ENCODE measurements at places on chromosomes 2 and 18. TPM values are rescaled to one million over a fixed set of nuclear protein-coding genes. Genes with fewer than 3 reads are reported as not detected.

CRACDL gene
- 1.2 TPM for polyA plus RNA-seq

FOSL2 gene
- 14.1 TPM for polyA plus RNA-seq

GRCh38 chr18:5746844-5747243, 148.5 kb downstream of the TMEM200C start:
- H3K27me3 ChIP-seq = no peaks in the 10 kb centered on the region
- H3K36me3 ChIP-seq = no peaks in the 10 kb centered on the region
- H3K27ac ChIP-seq = no peak overlapping the region
- no peak for DNase-seq
- no peaks in the 10 kb centered on the region for H3K4me1 ChIP-seq
- no peak overlapping the region for H3K4me3 ChIP-seq

DNA sequence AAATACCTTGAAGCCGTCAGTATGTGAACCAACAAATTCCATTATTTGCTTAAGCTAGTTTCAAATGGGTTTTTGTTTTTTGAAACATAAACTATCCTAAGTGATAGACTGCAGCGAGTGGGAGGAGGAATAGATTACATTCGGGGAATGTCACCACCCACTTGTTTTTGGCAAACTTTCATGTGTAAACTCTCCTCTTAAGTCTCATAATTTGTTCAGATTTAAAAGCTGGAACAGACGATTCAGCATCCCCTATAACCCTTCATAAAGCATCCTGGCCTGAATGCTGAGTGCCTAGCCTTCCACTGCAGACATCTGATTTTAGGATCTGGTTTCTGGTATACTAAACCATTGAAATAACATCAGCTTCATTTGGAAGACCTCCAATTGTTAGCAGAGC, 51.0 kb downstream of the CPO start:
- no peaks in the 10 kb centered on the region for H3K27me3 ChIP-seq
- H3K4me3 ChIP-seq = no peak overlapping the region
- no peak overlapping the region for H3K27ac ChIP-seq

DNA sequence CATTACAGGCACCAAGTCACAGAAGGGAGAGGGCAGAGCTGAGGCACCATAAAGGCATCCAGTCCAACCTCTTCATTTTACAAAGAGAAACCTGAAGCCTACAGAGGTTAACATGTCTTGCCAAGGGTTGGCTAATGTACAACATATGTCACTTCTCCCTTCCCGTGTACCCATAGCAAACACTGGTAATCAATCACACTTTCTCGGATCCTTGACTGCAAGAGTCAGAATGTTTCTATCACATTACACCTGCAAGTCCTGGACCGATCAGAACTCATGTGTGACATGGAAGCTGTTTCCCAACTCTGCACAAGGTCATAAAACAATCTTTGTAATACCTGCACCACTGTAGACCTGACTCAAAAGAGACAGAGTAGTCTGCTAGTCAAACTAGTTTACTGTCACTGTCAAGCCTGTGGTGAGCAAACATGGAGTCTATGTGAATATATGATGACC, 6.0 kb downstream of the ANKRD44 start:
- H3K27ac ChIP-seq = peak overlapping the region; percentile 14
- no peak for DNase-seq
- H3K36me3 ChIP-seq = peaks cover 6% of the 10 kb centered on the region
- H3K4me3 ChIP-seq = peak overlapping the region; percentile 35
- H3K4me1 ChIP-seq = peaks cover 82% of the 10 kb centered on the region
- no peaks in the 10 kb centered on the region for H3K27me3 ChIP-seq

GRCh38 chr2:23761638-23762037, 165.3 kb downstream of the ATAD2B start:
- no peaks in the 10 kb centered on the region for H3K27me3 ChIP-seq
- H3K4me1 ChIP-seq = peaks cover 7% of the 10 kb centered on the region
- H3K27ac ChIP-seq = no peak overlapping the region
- H3K36me3 ChIP-seq = peaks cover 26% of the 10 kb centered on the region
- no peak for DNase-seq

DNA sequence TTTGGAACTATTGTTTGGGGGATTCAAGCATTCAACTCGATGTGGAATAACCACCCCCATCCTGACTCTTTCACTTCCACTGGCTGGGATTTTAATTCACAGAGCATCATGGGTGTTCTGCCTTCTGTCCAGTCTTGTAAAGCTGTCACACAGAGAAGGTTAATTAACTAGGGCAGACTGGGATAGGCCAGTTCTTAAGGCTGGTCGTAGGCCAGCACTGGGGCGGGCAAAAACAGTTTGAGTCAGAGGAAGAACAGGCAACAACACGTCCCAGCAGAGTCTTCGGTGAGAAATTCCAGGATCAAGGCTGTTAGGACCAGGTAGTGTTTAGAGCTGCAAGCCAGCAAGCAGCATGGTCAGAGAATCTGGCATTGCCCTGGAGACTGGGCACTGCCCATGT, 4.0 kb upstream of the RNF152 start:
- no peaks in the 10 kb centered on the region for H3K36me3 ChIP-seq
- peaks cover 7% of the 10 kb centered on the region for H3K4me1 ChIP-seq
- DNase-seq = no peak
- no peaks in the 10 kb centered on the region for H3K27me3 ChIP-seq

DNA sequence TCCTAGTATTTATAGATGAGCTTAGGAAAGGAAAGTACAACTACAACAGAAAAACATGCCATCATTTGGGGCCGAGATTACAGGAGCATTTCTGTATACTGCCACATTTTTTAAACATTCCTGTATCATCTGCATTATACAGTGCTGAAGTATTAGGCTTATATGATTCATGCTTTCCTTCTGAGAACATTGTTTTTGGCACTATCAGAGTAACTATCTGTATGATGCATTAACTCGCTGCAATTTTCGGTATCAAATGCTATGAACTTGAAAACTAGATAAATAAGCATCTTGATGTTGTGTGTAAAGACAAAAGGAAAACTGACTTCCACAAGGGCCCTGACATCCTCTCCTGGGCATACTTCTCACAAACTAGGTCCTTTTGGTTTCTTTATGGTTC, 102.0 kb downstream of the RIT2 start:
- no peak overlapping the region for H3K27ac ChIP-seq
- H3K27me3 ChIP-seq = no peaks in the 10 kb centered on the region
- no peak overlapping the region for H3K4me3 ChIP-seq
- no peak for DNase-seq

DNA sequence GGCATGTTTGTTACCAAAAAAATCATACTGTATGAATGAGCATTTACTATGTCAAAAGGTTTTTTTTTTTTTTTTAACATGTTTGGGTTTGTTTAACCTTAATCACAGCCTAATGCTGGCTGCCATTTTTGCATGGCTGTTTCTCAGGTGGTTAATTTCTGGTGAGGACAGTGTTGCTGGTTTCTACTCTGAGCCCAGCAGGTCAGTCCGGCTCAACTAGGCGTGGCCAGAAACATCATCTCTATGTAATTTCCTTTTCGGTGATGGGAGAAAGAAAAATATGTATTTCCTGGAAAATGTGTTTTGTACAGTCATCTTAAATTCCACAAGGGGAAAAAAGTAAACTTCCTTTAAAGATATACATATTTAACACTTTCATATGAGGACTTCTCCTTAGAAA, 24.9 kb upstream of the BZW1 start:
- H3K27ac ChIP-seq = no peak overlapping the region
- H3K4me3 ChIP-seq = no peak overlapping the region
- H3K36me3 ChIP-seq = no peaks in the 10 kb centered on the region
- no peaks in the 10 kb centered on the region for H3K4me1 ChIP-seq
- no peak for DNase-seq
- no peaks in the 10 kb centered on the region for H3K27me3 ChIP-seq
